Stimulated activated CD8-positive, alpha-beta memory T cell treated with anti-CD3 and anti-CD28 coated beads, Interleukin-2, amount 100 ng/mL, for 48 hours (primary cell): ENCODE measurements at places on chromosomes 7 and 10.
A peak's percentile ranks its signal among the peaks of the same experiment; 100 is the strongest.

DNA sequence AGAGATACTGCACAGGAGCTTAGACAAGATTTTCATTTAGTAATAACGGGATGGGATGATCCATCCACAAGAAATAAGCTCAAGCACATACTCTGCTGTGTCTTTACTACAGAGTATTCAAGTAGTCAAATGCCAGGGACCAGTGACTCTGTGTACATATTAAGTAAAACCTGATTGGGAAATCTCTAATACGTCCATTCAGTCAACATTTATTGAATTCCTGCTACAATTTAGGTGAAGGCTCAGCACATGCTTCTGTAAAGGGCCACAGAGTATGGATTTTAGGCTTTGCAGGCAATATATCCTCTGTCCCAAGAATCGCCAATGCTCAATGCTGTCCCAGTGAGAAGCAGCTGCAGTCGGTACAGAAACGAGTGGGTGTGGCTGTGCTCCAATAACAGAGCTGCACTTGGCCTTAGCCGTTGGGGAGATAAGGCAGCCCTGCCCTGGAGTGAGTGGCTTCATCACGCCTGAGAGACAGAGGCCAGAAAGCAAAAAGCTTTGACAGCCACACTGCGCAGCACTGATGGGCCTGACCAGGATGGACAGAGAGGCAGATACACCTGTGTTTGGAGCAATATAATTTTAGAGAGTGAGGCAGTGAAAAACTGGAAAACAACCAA is 186.8 kb downstream of the PARD3 start:
- no peak for DNase-seq

DNA sequence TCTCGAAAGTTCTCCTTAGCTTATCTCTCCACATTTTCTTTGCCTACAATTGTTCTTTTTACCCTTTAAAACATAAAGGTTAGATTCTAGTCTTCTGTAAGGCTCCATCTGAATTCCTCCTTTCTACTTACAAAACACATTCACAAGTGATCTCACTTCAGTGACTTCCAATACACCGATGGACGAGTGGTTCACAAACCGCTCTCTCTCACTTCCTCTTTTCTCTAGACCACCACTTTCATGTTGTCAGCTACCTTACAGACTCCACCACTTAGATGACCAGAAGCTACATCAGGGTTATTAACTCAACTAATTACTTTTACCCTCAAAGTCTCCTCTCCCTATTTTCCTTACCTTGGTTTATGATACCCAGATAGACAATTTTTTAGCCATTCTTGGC is 11.8 kb downstream of the MET start:
- DNase-seq: no peak

DNA sequence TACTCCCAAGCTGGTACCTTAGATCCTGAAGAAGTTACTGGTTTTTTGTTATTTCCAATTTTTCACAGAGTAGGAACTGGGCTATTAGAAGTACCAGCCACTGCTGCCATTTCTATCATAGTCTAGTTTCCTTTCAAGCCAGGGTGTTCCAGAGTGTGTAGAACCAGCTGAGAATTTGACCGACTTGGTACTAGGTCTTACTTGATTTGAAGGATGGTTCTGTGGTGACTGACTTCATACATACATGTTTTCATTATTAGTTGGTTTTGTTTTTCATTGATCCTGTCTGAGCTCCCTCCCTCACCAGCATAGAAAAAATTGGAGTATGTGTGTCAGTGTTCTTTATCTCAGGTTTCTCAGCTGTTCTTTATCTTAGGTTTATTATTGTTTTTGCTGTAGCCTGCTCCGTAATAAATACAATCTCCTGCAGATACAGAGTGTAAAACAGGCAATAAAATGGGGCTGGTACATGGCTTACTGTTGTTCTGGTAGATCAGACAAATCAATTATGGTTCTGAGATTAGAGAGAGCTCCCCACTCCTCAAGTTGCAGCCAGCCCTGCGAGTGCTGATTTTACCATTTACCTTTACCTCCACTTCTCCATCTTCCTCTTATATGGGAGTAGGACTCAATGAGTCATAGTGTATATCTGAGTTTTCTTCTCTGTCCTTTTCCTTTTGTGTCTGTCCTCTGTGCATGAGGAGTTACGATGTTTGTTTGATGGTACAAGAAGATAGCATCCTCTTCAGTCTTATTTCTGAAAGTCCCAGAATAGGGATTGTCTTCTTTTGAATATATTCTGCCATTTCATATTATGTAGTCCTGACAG is 122.6 kb downstream of the LRRC4 start:
- DNase-seq: no peak

GRCh38 chr7:55250313-55250712 is 114.8 kb upstream of the LANCL2 start:
- no peak for DNase-seq

- no peak for DNase-seq
Observed at GRCh38 chr7:141754939-141755338, 9.0 kb upstream of the TAS2R3 start.

GRCh38 chr10:8051109-8051821 is 3.2 kb upstream of the GATA3 start:
- DNase-seq: no peak

- no peak for DNase-seq
Observed at GRCh38 chr10:8049865-8050555, 4.5 kb upstream of the GATA3 start.

- no peak for DNase-seq
Observed at GRCh38 chr7:46784732-46785131, 797.2 kb downstream of the TNS3 start.

DNA sequence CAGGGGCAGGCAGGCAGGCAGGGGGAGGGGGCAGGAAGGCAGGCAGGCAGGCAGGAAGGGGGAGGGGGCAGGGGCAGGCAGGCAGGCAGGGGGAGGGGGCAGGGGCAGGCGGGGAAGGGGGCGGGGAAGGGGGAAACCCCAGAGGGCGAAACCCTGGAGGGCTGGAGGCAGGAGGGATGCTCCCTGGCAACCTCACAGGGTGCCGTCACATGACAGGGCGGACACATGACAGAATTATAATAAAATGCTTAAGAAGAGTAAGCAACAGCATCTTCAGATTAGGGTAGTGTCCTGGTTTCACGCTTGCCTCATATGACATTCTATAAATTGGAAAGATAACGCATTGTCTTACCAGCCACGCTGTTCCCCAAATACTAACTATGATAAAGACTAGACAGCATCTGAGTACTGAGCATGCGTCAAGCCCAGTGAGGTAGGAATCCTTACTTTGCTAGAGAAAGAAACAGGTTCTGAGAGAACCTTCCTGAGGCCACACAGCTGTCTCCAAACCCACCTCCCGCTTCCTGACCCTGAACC is 131.6 kb downstream of the DIP2C start:
- no peak for DNase-seq

DNA sequence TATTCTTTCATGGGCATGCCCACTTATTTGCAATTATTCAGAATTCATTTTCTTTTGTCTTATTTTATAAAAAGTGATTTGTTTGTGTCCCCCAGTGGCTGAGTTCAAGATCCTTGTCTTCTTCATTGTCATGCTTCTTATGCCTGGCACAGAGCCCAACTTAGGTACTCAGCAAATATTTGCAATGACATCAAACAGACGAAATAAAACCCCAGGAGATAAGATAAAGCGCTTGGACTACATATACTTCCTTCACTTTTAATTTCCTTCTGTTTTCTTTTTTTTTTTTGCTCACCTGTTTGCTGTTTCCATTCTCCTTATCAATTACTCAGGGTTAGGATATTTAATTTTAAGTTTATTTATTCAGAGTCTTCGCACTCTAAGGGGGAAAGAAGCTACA is 225.0 kb downstream of the SDHAF3 start:
- no peak for DNase-seq

GRCh38 chr7:130216750-130217149 is 9.1 kb downstream of the SSMEM1 start:
- no peak for DNase-seq

GRCh38 chr7:71332207-71332606 is 200.3 kb downstream of the GALNT17 start:
- DNase-seq: no peak

GRCh38 chr7:94295850-94296249 is 98.8 kb upstream of the COL1A2 start:
- no peak for DNase-seq

GRCh38 chr7:12670743-12671520 is 16.5 kb upstream of the ARL4A start:
- DNase-seq: no peak

- no peak for DNase-seq
Observed at GRCh38 chr10:13006037-13006436, 4.5 kb upstream of the CCDC3 start.

DNA sequence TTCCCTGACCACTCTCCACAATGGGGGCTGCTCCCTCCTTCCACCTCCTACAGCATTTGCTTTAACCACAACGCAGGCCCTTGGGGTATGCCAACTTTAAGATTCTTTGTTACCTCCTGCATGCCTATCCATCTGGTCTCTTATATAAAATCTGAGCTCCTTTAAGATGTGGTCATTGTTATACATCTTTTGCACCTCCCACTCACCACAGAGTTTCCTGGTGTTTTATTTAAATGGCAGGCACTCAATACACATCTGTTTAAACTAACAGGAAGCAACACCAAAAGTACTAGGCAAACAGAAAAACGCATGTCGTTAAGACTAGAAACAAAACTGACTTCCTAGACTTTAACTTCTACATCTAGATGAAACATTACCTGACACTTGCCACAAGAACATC is 36.3 kb downstream of the SLC25A13 start:
- DNase-seq: no peak

DNA sequence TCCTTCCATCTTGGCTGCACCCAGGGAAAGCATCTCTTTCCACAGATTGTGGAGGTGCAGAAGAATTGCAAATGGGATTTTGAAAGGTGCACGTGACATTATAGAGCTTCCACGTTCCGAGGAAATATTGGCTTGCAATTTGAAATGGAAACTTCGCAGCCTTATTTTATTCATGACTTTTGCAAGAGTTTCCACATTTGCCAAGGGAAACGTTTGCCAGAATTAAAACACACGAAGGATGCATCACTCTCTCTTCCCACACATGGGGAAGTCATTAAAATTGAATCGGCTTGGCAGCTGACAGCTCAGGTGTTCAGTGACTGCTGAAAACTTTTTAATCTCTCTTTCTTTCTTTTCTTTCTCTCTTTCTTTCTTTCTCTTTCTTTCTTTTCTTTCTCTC is 475.4 kb upstream of the IGFBP3 start:
- DNase-seq: no peak

DNA sequence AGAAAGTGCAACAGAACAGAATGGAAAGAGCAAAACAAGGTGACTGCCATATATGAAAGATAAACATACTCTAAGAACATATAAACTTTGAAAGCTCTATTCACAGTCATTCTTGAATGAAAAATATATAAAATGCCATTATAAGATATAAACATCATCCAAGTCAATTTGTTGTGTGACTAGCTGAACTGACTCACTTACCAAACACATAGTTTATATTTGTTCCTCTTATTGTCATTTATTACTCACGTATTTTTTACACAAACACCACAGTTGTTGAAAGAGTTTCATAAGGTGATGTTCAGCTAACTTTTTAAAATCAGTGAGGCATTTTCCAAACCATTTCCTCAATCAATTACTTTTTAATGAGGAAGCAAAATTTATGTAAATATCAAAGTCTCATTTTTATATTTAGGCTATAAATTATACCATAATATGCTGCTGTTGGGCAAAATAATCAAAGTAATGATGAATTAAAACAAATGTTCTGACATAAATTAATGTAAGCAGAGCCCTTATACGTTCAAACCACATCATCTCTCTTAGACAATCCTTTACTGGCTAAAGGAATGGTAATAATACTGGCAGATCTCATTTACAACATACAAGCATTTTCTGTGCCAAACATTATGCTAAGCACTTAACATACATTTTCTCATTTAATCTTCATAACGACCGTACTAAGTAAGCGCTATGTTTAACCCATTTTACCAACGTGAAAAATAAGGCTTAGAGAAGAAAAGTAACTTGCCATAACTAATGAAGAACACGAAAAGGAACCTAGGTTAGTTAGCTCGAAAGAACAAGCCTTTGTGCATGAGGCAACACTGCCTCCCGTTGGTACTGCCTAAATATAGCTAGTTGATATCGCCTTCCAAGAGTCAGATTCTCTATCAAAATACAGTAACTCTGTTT is 7.3 kb downstream of the LRRN3 start:
- DNase-seq: peak; percentile 15

DNA sequence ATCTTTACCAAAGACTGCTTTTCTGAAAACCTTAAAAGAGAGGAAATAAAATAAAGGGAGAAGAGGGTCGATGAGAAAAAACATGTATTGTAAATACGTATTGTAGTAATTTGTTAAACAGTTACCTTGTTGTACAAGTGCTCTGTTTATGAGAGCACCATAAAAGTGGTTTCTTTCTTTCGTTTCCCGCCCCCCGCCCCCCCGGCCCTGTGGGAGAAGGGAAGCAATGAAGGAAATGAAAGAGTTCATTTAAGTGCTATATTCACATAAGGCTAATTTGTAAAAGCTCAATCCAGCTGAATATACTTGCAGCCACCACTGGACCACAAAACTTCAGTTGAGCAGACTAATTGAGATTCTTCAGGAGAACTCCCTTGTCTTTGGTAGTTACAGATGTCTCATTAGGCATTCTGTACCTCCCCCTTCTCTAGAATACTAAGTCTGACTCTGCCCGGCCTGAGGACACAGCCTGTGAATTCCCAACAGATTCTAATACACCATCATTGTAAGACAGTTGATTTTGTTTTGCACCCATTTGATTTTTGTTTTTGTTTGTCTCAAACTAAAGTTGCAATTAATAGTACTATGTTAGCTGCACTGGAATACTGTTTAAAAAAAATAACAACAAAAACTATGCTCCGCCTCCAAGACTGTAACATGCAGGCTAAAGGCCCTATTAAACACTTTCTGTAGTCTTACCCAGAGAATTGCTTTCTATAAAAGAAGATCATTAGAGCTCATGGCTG is 124.9 kb downstream of the ARHGAP12 start:
- DNase-seq: no peak

DNA sequence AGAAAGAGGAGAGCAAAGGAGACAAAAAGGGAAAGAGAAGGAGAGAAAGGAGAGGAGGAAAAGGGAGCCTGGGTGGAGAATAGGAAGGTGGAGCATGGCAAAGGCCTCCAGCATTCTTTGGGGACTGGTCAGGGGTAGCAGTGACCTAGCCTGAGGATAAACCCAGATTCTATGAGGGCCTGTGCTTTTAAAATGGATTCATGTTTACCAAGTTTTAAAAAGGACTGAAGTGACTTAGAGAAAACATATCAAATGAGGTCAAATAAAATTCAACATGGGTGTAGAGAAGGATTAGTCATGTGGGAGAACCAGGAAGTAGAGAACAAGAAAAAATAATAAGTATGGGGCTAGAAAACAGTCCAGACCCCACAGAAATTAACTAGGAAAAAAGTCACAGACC is 20.7 kb downstream of the CREB3L2 start:
- DNase-seq: no peak

DNA sequence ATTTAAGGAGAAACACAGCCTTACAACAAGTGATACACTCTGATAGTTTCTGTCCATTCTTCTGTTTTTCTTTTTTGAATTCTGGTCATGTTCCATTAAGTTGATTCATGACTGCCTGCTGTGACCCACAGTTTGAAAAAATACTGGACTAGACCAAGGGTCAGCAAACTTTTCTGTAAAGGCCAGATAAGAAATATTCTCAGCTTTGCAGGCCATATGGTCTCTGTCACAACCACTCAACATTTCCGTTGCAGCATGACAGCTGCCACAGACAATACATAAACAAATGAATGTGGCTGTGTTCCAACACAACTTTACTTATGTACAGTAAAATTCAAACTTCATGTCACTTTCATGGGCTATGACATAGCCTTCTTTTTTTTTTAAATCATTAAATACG is 156.7 kb downstream of the PLXNA4 start:
- DNase-seq: no peak

- DNase-seq: no peak
Observed at GRCh38 chr10:29635711-29636144, 957 bp upstream of the SVIL start.
